ENCODE measurements at places on chromosomes 6 and 20. TPM values are rescaled to one million over a fixed set of nuclear protein-coding genes. Genes with fewer than 3 reads are reported as not detected.

The RIOK1 gene
- total RNA-seq, result 61.4 TPM

The C6orf15 gene
- not detected for total RNA-seq

The OXT gene
- total RNA-seq, result not detected

The ARMH2 gene
- total RNA-seq, result not detected

The TRIM15 gene
- 0.59 TPM for total RNA-seq

The CTAGE9 gene
- total RNA-seq, result not detected

The MAK gene
- 0.73 TPM for total RNA-seq

- no peak for DNase-seq
These were observed 67.8 kb downstream of the SCAND1 start for GRCh38 chr20:35886537-35886936.

DNA sequence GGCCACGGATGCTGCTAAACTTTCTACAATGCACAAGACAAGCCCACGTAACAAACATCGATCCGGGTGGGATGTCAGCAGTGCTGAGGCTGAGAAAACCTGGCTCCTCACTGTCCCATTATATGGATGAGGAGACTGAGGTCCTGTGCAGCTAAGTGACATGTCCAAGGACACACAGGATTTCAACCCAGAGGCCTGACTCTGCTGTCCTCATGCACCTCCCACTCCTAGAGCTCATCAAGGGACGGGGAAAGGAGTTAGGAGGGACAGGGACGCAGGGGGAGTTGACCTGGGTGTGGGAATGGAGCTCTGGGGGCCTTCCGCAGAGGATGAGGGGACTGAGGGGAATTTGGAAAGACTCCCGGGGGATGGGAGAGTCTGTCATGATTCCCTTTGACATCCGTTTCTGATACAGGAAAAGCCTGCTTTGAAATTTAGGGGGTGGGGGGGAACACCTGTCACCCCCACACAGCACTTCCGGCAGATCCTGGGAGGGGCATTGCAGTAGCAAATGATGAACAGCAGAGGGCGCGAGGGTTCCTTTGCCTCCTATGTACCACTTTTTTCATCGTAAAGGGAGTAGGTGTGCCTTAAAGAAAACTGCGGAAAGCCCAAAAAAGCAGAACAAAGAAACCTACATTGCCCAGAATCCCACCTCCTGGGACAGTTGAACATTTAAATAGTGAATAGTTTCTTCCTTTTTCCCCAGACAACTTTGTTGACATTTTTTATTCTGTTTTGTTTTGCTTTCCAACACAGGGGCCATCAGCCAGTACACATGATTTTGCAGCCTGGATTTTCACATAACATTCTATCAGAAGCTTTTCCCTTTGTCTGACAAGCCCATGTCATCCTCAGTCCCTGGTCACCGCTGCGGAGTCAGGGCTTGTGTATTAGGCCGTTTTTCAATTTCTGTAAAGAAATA, 48.6 kb downstream of the SLC2A10 start:
- peak; percentile 37 for DNase-seq

GRCh38 chr6:150312395-150312794, 56.4 kb upstream of the IYD start:
- DNase-seq, result no peak

- DNase-seq, result no peak
These were observed 13.2 kb downstream of the SLCO4A1 start for GRCh38 chr20:62655282-62656196.

GRCh38 chr20:32651537-32651936, 22.2 kb downstream of the C20orf203 start:
- DNase-seq, result no peak

GRCh38 chr6:99590728-99591672, 15.6 kb upstream of the PRDM13 start:
- DNase-seq, result no peak

DNA sequence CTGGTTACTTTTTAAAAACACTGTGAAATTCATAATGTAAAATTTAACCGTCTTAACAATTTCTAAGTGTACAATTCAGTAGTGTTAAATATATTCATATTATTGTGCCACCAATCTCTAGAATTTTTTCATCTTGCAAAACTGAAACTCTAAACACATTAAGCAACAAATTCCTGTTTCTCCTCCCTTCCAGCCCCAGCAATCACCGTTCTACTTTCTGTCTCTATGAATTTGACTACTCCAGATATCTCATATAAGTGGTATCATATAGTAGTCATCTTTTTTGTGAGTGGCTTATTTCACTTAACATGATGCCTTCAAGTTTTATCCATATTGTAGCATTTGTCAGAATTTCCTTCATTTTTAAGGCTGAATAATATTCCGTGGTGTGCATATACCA, 44.7 kb downstream of the RSPH3 start:
- DNase-seq, result no peak

- no peak for DNase-seq
These were observed 15.0 kb upstream of the PRIM2 start for GRCh38 chr6:57302477-57302876.

DNA sequence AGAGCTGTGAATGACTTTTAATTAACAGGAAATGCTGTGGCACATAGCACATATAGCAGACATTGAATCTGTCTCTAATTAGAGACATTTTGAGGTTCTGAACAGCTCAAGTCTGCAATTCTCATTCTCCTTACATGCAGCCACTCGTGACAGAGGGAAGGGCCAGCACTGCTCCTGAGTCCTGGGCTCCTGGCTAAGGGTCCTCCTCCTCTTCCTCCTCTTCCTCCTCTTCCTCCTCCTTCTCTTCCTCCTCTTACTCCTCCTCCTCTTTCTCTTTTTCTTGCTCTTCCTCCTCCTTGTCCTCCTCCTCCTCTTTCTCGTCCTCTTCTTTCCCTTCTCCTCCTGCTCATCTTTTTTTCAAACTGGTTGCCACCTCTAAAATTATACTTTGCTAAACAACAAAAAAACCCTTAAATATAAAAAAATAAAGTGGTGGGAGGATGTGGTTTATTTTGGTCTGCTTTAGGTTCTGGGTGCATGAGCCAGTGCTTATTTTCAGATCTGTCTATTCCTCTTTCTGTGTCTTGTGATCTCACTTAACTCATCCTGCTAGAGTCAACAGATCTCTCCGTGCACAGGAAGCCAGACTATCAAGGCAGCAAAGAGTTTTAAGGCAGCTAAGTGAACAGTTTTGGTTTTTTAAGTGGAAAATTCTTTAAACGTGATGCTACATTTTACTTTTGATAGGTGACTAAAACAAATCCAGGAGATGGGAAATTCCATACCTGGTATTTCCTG, 159.3 kb downstream of the CD83 start:
- DNase-seq, result peak; percentile 31

- DNase-seq, result peak; percentile 49
These were observed 10.1 kb downstream of the HFE start for GRCh38 chr6:26097268-26097875.

DNA sequence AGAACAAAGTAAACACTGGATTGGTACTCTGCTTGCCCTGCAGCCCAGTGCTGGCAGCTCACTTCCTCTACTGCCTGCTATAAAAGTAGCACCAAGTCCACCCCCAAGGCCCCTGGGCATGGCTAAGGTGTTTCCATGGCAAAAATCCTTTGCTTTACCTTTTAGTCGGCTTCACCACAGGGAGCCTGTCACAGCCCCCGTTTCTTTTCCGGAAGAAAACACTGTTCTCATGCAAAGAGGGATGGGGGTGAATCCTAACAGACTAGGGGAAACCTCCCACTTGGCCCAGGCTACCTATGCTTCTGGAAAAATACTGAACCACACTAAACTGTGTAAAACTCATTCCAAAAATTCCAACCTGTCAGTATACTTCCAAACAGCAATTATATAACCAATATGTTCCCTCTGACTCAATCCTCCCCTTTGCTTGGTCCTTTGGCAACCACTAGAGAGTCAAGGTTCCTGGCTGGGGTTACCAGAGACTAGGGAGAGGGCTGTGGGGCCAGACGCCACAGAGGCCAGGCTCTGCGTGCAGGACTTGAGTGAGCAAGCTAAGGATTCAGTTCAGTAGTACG, 16.1 kb downstream of the PPIL1 start:
- no peak for DNase-seq

DNA sequence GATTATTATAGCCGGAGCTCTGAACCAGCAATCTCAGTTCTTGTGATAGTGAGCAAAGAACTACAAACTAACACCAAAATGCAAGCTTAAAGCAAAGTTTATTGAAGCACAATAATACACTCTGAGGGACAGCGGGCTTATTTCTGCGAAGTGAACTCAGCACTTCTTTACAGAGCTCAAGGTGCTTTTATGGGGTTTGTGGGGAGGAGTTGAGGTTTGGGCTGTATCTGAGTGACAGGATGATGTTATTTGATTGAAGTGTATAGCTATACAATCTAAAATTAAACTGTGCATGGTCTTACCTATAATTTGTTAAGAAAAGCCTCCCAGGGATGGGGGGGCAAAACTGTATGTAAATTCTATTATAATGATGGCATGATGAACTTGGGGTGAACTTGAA, 1.0 kb upstream of the HFE start:
- peak; percentile 48 for DNase-seq

DNA sequence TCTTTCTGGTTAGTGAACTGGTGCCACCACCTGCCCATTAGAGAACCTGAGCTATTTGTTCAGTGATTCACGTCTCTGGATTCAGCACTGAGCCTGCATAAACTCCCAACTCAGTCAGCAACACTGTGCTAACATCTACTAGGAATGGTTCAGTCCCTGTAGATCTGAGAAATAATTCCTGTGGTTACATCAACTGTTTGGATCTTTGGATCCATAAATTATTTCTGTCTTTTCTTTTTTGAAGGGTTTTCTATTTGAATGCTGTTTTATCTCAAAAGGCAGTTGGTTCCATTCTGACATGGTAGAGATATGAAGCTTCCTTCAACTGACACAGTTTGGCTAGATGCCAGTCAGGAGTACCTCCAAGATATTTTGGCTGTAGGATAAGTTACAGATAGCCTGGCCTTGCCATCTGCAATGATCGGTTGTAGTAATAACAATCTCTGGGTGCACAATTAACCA, 125.9 kb downstream of the TRMT11 start:
- DNase-seq, result no peak

- no peak for DNase-seq
These were observed 50.9 kb downstream of the ALDH5A1 start for GRCh38 chr6:24545691-24546090.

DNA sequence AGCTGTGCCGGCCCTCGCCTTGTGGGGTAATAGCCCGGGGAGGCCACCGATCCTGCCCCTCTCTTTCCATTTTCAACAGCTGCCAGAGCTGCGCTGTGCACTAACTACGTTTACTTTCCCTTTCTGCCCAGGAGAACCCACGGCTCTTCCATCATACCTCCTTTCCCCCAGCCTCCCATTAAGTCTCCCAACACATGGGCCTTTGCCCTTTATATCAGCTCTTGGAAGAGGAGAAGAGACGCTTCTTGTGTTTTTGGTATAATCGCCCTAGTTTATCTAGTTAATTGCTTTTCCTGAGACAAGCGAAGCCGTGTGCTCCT, 637 bp downstream of the UBR2 start:
- DNase-seq, result no peak

- DNase-seq, result no peak
These were observed 219.7 kb downstream of the UNC5CL start for GRCh38 chr6:40819182-40819834.

DNA sequence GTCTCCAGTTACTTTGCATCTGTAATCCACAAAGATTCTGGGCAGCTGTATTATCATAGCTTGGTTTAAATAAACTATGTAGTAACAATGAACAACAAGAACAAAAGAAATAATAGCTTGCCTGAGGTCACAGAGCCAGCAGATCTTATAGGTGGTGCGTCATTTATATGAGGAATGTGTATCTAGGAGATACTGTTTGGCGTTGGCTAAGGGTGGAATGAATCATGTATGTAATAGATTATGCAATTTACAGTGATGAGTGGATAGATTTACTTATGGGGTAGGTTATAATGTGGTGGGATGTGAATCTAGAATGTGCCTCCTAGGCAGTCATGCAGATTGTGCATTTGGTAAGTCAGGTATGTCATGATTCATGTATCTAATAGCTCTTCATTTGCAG, 42.8 kb downstream of the HNF4A start:
- no peak for DNase-seq

DNA sequence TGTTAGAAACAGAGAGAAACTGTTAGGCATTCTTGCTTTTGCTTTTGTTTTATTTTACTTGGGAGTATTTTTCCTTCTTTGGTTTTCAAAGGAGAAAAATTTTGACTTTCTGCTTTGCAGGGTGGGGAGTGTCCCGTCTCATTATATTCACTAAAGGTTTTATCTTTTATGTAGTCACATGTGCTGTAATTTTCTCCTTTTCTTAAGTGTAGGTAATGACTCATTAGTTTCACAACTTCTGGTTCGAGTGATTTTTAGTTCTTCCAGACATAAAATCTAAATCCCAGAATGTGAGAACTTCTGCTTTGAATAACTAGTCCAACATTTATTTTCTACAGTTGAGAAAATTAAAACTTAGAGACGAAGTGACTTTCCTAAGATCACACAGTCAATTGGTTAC, 37.7 kb downstream of the ADGRF1 start:
- no peak for DNase-seq

DNA sequence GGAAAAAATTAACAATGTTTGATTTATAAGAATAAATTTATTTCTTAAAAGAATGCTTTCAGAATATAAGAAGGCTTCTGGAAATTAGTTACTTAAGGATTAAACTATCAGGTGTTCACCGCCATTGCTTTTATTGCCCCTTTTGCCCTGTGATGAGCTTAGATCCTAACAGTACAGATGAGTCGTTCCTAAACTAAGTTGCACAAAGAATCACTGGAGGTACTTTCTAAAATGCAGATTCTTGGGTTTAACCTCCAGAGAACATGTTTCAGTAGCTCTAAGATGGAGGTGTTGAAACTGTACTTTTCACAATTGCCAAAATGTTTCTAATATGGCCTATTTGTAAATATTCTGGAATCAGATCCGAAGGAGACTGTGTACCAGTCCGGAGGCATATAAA, 211.9 kb downstream of the GMDS start:
- DNase-seq, result no peak

DNA sequence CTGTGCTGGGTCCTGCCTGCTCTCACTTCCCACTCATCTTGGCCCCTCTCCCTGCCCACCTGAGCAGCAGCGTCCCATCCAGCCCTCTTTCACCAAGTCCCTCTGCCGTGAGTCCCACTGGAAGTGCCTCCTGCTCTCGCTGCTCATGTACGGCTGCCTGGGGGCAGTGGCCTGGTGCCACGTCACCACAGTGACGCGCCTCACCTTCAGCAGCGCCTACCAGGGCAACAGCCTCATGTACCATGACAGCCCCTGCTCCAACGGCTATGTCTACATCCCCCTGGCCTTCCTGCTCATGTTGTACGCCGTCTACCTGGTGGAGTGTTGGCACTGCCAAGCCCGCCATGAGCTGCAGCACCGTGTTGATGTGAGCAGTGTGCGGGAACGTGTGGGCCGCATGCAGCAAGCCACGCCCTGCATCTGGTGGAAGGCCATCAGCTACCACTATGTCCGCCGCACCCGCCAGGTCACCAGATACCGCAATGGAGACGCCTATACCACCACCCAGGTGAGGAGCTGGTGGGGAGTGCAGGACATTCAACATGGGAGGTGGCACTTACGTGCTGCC, 2.8 kb downstream of the TMEM151B start:
- DNase-seq, result no peak

GRCh38 chr6:22651731-22652130, 82.4 kb downstream of the HDGFL1 start:
- DNase-seq, result no peak

DNA sequence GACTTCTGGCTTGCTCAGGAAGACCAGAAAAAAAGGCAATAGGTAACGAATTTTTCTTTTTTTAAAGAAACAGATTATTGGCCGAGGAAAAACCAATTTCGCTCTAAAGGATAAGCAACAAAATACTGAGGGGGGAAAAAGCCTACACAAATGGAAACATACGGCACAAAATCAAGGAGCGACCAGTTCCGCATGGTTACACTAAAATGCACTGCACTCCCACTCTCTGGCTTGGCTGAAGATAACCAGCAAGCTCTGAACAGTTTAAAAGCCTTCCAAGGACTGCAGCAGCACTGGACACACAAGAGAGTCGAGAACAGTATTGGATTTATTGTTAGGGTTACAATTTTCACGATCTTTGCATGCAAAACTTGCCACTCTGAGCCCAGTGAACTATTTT, 881 bp upstream of the MAP7 start:
- DNase-seq, result no peak
